ENCODE measurements at places on chromosomes 11 and 22.

DNA sequence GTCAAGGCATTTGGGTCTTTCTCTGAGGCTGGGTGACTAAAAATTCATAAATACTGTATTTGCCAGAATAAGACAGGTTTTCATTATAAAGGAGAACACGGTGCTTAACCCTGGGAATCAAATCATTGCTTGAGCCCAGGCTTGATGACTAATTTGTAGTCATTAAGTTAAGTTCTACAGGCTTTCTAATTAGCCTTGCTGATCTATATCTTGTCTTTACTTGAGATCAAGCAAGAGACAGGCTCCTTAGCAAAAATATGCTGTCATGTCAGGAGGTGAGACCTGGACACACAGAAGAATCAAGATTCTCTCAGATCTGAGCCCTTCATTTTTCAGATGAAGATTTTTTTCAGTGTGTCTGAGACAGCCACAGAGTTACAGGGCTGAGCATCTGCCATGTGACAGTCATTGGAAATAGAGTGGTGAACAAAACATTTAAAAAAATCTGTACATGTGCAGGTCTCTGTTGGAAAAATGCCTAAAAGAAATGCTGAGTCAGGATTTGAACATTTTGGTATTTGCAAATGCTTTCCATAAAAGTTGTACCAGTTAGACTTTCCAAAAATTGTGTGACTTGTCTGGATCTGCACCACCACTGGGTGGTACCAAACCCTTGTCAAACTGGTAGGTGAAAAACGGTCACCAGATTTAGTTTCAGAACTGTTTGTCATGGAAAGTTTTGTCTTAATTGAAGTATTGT is 14.6 kb downstream of the ACAT1 start:
- DNase-seq, result no peak

GRCh38 chr11:15027011-15027410 is 46.4 kb upstream of the CALCB start:
- no peak for DNase-seq

DNA sequence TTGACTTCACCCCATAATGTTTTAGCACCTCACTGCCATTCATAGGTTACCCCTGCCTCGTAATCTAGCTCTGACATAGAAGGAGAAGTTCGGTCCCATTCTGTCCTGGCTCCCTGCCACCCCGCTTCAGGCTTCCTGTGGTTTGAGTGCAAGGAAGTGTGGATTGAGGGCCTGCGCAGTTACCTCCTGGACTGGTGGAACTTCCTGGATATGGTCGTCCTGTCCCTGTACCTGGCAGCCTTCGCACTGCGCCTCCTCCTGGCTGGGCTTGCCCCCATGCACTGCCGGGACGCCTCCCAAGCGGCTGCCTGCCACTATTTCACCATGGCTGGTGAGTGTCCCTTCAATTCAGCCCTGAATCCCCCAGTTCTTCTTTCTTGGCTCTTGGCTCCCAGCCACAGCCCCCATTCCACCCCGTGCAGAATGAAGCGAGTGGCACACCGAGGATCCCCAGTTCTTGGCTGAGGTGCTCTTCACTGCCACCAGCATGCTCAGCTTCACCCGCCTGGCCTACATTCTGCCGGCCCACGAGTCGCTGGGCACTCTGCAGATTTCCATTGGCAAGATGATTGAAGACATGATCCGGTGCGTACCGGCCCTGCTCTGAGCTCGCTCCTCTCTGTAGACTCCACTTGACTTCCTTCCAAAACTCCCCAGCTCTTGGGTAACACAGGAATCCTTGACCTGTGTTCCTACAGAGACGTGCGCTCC is 15.4 kb downstream of the ART5 start:
- no peak for DNase-seq

GRCh38 chr11:79498667-79499066 is 57.8 kb upstream of the TENM4 start:
- no peak for DNase-seq

- no peak for DNase-seq
Observed at GRCh38 chr22:17872471-17872870, 98.2 kb upstream of the BID start.

DNA sequence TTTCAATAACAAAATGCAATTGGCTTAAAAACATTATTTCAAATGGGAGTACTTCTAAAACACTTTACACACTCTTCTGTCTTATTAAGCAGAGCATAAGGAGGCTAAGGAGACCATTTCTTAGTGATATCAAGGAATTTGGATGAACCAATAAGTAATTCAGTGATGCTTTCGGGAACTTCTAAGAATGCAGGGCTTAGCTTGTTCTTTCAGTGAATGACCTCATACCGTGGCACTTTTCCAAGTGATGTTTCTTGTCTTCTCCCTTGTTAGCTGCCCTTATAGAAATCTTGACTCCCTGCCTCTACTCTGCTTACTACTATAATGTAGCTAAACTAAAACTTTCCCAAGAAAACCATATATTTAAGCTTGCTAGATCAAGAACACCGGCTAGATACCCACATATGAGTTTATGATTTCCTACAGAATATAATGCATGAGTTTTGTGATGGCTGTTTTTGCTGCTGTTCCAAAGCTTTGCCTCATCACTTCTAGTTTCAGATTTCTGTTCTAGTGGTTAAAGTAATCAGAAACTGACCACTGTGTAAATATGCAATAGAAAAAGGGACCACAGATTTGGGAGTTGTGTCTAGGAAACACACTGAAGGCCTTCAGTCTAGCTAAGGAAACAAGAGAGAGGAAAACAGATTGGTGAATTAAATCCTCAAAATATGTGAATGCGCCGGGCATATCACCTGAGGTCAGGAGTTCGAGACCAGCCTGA is 37.5 kb upstream of the STK33 start:
- no peak for DNase-seq

DNA sequence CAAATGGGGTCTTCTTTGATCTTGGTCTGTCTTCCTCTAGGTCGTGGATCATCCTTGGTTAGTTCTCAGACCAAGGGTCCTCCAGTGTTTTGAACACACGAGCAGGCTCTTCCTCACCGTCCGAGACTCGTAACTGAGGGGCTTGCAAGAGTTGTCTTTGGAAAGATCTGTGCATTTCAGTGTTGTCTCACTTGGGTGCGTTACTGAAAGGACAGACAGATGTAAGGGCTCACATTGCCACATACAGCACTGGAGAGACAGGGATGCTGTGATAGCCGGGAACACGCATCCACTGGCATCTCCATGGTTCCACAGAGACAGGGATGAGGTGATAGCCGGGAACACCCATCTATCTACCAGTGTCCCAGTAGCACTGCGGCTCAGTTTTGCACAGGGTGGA is 15.7 kb downstream of the GLB1L2 start:
- DNase-seq, result no peak

- no peak for DNase-seq
Observed at GRCh38 chr11:114167355-114167754, 107.8 kb downstream of the ZBTB16 start.

GRCh38 chr11:91819195-91819594 is 405.4 kb upstream of the FAT3 start:
- no peak for DNase-seq

DNA sequence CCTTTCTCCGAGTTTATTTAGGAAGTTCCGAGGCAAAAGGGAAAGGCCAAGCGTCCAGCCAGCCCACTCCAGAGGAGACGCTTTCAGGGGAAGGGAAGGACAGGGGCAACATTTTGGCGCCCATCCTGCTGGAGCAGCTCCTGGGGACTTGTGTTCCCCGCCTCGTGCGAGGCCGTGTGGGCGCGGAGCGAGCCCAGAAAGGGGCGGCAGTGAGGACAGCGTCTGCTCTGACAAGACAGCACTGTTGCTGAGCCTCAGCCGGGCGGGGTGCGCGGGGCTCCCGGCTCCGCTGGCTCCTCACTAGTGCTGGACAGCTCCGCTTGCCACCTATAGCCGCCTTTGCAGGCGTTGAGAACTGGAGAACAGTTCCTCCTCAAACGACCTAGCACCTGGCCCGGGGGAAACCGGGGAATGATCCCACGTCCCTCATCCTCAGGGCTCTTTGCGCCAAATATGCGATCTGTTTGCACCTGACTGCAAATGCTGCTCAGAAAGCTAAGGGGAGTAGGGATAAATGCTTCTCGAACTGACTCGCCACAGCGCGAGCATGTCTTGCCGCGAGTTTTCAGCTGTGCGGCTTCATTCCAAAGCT is 722 bp upstream of the GUCY1A2 start:
- DNase-seq, result no peak

DNA sequence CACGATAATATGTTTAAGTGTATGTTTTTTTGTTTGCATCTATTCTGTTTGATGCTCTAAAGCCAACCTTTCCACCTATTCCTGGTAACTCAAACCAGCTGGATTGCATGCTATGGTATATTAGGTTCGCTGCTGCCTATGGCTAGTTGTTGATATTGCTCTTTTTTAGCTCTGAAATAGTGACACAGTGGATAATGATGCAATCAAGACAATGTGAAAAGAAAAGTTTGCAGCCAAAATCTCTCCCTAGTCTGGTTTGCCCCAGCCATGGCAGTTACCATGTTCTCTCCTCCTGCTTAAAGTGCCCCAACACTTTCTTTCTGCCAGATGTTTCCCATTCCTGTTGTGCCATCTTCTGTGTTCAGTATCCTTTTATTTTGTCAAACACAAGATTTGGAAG is 269.7 kb downstream of the DYNC2H1 start:
- DNase-seq, result no peak

DNA sequence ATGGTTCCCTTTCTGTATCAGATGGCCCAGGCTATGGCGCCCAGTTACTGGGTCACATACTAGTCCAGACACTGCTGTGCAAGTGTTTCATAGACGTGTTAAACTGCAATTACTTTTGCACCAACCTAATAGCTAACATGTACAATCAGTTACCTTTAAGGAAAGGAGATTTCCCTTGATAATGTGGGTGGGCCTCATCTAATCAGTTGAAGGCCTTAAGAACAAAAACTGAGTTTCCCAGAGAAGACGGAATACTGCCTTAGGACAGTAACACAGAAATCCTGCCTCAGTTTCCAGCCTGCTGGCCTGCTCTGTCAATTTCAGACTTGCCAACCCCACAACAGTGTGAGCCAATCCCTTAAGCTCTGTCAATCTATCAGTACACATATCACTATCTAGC is 229.9 kb upstream of the SYN3 start:
- no peak for DNase-seq

DNA sequence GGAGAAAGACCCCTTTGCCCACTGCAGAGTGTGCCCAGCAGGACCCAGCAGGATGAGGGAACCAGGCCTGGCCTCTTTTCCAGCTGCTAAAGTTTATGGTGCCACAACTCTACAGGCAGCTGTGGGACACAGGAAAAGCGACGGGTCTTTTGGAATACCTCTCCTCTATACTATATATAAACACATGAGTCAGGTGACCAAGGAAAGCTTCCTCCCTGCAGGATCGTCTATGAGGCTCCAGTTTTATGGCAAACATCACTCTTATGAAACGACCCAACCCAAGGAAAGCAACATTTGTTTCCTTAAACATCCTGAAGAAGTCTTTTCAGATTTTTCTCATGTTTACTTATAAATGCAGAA is 102.8 kb upstream of the AKIP1 start:
- no peak for DNase-seq

- DNase-seq, result peak; percentile 32
Observed at GRCh38 chr11:76885390-76886097, 24.8 kb downstream of the ACER3 start.

GRCh38 chr11:47028195-47029093 is 91.9 kb downstream of the CSTPP1 start:
- no peak for DNase-seq

DNA sequence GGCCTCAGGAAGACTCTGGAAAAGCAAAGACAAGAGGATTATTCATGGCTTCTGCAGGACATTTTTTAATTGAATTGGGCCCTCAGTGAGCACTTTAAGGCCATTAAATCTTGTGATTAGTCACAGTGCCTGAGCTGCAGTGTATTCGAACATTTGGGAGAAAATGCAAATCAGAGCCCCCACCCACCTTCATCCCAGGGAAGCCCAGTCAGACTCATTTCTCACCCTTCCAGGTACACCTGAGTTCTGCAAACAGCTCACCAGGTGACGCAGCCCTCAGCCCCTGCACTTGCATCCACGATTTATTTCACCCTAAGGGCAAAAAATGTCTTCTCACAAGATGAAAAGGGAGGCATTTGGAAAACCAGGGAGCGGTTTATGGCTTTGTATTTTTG is 128.7 kb downstream of the MPPED1 start:
- no peak for DNase-seq

DNA sequence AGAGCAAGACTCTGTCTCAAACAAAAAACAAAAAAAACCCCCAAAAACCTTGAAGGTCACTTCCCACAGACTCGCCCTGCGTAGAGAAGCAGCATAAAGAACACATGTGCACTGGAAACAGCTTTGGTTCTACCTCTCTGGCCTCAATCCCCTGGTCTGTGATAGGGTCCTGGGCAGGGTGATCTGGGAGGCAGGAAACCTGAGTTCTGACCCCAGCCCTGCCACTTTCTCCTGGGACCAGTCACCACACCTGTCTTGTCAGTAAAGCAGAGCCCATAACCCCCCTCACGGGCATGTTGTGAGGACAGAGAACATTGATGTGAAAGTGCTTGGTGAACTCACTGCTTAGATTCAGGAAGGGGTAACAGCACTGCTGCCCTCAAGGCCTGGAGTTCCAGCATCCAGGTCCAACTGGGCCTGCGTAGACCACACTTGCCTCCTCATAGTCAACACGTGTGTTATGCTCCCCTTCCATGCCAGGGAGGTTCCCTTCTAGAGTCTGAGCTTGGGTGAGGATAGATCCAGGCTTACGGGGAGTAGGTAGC is 11.4 kb downstream of the UCP2 start:
- no peak for DNase-seq

DNA sequence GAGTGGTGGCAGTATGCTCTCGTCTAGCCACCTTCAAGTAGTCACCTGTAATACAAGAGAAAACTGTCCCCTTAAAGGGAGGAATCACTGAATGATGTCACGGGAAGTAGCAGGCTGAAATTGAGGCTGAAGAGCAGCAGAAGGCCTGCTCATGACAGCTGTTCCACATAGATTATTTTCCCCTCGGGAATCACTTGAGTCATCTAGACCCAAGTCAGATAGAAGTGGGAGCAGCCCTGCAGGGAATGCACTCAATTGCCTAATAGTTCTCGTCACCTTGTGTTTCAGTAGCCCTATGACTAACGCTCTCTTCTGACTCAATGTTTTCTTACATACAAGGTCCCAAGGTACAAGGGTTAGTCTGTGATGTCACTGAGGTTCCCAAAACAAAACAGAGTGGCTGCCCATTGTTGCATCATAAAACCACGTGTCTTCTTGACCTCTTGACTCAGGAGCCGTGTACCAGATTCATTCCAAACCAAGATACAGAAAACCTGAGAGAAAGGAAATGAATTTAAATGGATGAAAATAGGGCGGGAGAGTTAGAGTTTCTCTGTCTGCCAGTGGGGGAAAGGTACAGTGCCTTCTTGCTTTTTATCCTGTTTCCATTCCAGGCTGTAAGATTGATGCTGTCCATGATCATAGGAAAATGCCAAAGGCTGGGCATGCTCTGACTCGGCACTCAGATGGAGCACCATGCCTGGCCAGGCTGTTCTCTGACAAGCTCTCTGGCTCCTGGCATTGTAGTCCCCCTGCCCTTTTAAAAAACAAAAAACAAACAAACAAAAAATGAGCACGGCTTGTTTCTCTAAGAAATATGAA is 21.6 kb upstream of the C11orf96 start:
- DNase-seq, result peak; percentile 100

DNA sequence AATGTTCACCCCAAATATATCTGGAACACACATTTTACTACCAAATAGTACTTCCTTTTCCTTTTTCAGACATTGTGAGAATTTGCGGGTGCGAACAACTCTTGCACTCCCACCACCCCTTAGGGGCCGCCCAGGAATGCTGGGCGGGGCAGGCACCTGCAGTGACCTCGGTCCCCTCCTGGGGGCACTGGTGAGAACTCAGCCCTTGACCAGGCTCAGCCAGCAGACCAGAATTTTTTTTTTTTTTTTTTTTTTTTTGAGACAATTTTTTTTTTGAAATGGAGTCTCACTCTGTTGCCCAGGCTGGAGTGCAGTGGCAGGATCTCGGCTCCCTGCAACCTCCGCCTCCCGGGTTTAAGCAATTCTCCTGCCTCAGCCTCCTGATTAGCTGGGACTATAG is 75.8 kb downstream of the ARHGAP8 start:
- DNase-seq, result no peak
